Stimulated activated CD8-positive, alpha-beta memory T cell treated with anti-CD3 and anti-CD28 coated beads, Interleukin-12 subunit alpha, Interleukin-12 subunit beta, amount 100 ng/mL, for 1 hour (primary cell): ENCODE measurements at places on chromosomes 5 and 9.
A peak's percentile ranks its signal among the peaks of the same experiment; 100 is the strongest.

- DNase-seq: no peak
Observed at GRCh38 chr5:93741136-93741811, at the start of gene POU5F2. Gene POU5F2 (minus strand): TSS chr5:93741600. CDS start chr5:93741563, 37 bp downstream.

DNA sequence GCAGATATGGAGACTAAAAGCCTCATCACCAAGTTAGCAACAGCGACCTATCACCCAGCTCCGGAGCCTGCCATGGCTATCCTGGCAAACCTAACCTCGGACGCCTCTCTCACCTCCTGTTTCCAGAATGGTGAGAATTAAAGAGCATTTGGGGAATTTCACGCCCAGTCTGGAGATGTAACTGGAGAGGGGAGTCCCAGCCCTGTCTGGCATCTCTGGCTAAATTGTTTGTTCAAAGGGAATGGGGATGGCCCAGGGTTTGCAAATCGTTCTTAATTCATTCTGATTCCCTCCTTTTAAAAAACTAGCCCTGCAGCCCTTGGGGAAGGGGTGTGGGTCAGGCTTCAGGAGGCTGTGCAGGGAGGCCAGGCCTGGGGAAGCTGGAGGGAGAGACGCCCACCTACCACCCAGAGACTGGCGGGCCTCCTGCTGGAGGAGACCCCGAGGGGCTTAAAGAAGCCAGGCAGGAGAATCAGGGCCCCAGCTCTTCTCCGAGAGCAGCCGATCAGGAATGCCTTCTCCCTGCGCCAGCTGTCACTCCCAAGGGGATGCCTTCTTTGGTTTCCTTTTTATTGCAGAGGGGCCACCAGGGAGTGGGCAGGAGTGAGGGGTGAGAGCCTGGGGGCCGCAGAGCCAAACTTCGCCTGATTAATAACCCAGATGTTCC, 964 bp upstream of the COL5A1 start:
- DNase-seq: no peak

GRCh38 chr5:175484322-175484721, 6.0 kb downstream of the SFXN1 start:
- DNase-seq: no peak

- no peak for DNase-seq
Observed at GRCh38 chr5:61330341-61330844, 1.7 kb upstream of the ZSWIM6 start.

DNA sequence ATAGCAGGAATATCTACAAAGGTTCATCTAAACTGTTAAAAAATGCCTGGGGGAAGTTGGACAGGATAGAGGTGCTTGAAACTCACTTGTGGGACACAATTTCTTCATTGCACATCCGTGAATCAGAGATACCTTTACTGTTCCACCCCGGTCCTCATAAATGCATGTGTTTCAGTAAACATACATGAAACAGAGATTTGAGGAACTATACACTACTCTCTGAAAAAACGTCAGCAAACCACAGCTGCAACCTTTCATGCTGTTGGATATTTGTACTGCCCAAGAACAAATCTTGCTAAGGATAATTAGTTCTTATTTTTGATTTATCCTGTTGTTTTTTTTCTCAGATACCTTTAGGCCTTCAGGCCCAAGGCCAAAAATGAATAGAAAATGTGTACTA, 337.3 kb downstream of the KDM4C start:
- DNase-seq: no peak

DNA sequence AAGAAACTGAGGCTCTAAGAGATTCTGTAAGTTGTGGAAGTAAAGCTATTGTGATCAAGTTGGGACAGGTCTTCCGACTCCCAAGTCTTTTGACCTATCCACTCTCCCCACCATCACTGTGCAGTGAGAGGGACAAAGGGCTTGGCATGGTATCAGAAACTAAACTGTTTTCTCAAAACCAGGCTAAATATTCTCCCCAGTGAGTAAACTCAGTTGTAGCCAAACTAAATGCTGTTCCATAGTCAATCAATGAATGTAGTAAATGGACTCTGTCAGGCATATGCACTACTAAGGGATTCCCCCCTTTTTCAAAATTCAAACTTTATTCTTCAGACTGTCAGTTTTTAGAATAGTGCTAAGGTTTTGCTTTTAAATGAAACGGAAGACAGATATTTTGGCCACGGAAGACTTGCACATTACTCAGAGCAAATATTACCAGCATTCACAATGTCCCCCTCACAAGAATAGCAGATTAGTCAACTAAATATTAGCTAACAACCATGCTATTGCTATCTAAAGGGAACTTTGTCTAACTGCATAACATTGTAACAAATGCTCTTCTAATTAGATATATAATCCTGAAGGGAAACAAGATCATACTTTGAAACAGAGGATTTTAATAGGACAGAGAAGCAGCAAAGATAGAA, 7.1 kb downstream of the PRKAA1 start:
- DNase-seq: no peak

DNA sequence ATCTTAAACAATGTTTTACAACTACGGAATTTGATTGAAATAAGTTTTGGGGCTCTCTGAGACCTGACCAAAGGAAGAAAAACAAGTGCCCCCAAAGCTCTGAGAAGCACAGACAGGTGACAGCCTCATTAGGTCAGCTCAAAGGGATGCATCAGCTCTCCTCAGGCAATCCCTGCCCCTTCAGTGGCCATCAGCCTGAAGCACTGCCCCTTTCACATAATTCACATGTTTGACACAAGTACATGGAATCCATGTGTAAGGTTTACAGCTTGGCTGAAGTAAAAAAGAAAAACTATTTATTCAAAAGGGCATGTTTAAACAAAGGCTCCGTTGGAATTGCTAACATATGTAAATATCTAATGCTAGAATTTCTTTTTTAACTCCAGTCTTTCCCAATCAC, 56.3 kb downstream of the TSSK1B start:
- no peak for DNase-seq

- DNase-seq: no peak
Observed at GRCh38 chr9:8961186-8961851, 1161.7 kb upstream of the DMAC1 start.

DNA sequence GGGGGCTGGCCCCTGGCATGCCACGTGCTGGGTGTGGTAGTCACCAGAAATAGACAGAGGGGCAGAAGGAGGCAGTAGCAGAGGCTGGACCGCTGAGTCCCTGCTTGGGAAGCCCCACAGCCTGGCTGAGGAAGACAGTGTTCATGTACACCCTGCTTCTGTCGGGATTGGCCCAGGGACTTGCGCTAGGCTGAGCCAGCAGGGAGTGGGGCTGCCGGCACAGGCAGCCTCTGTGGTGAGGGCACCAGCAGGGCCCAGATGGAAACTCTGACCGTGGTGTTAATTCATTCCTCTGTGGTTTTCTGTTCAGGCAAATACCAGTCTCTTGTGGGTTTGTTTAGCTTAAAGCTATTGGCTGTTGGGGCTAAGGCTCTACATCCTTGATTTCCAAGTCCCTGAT, 108.6 kb upstream of the RAD23B start:
- DNase-seq: no peak

GRCh38 chr9:20302197-20302596, 320.1 kb downstream of the MLLT3 start:
- DNase-seq: no peak

GRCh38 chr5:142527664-142528295, 158.1 kb downstream of the FGF1 start:
- DNase-seq: no peak

DNA sequence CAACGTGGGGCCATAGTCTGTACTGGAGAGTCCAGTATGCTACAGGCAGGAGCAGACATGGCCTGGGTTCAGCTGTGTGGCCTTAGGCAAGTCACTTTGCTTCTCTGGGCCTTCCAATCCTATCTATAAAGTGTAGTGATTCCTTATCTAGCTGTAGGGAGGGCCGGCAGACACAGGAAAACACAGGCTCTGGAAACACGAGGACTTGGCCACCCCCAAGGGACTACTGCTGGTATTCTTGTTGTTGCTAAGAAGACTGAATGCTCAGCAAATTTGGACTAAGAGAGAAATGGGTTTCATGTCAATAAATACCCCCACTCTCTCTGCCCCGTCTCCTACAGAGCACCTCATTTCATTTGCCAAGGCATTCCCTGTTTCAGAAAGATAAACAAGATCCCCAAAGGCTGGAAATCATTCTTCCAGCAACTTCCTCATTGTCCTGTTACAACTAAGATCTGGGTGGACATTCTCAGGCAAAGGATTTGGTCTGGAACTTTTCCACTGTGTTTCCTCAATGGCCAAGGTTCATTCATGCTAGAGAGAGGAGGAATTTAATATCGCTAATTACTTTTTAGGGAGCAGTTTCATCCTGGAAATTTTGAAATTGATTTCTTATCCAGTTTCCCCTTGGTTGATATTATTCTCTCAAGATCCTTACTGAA, 105.8 kb downstream of the GABBR2 start:
- DNase-seq: no peak

GRCh38 chr9:24602693-24603352, 57.1 kb upstream of the IZUMO3 start:
- DNase-seq: no peak

- peak; percentile 56 for DNase-seq
Observed at GRCh38 chr5:133423618-133424282, 188.6 kb downstream of the FSTL4 start.

- no peak for DNase-seq
Observed at GRCh38 chr5:145913701-145914100, 22.7 kb upstream of the SH3RF2 start.

DNA sequence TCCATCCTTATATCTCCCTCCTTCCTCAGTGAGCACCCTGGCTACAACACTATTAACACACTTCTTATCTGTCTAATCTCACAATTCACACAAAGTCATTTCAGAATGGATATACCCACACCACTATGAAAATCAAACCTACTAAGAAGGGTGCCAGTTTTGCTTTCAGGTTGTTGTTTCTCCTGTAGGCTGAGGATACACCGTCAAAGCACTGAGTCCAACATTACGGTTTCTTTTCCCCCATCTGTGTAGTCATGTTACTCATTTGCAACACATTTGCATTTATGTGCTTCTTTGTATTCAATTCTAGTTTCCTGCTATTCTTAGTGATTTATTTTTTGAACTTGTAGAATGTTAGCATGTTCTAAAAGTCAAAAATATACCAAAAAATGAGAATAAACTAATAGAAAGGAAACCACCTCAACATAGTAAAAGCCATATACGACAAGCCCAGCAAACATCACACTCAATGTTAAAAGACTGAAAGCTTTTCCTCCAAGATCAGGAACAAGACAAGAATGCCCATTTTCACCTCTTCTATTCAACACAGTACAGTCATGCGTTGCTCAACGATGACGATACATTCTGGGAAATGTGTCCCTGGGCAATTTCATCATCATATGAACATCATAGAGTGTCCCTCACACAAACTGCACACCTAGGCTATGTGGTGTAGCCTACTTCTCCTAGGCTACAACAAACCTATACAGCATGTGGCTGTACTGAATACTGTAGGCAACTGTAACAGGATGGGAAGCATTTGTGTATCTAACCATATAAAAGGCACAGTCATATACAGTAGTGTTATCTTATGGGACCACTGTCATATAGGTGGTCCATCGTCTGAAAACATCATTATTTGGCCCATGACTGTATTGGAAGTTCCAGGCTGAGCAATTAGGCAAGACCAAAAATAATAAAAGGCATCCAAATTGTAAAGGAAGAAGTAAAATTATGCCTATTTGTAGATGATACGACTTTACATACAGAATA, 6.3 kb downstream of the ROR2 start:
- DNase-seq: no peak

DNA sequence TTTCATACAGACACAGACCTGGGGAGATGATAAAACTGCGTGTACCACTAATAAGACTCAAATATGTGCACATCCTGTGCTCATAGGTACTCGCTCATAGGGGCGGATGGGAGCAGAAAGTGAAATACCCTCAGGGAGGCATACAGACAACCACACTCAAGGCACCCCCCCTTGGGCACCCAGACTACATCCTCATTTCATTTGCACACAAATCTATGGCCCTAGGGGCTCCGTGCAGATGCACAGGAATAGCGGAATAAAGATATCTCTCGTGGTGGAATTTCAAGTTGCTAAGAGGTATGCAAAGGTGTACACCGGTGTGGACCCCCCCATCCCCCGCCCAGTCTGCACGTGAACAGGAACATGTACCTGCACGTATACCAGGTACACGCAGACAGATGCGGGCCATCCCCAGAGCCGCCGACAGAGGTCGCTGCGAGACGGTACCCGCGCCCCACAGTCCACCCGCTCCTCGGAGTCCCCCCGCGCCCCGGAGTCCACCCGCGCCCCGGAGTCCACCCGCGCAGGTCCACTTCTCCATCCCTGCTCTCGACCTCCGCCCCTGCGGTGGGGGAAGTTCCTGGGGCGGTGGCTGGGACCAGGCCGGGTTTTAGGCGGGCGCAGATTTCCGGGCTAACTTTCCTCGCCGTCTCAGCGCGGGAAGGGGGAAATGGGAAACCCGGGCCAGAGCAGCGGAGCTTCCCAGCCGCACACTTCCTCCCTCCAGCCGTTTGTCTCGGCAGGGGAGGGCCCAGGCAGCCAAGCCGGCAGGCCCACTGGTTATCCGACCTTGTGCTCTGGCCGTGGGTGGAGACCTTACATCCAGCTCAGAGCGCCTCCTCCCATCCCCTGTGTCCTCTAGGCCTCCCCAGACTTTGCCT, 1.0 kb upstream of the IL12B start:
- DNase-seq: peak; percentile 59

DNA sequence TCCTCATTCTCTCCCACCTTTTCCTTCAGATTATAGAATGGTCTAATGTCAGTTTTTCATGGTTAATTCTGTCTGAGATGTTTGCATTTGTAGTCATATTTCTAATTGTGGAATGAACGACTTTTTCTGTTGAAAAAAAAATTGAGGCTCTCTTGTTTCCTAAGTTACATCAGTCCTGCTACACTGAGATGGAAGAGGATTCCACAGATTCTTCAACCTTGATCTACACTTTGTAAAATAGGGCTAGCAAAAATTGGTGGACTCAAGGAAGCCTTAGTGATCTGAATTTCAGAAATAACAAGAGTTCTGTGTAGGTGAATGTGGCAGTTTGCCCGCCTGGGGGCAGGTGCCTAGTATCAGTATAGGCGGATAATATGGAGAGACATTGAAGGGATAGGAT, 51.9 kb downstream of the ERBIN start:
- DNase-seq: no peak

DNA sequence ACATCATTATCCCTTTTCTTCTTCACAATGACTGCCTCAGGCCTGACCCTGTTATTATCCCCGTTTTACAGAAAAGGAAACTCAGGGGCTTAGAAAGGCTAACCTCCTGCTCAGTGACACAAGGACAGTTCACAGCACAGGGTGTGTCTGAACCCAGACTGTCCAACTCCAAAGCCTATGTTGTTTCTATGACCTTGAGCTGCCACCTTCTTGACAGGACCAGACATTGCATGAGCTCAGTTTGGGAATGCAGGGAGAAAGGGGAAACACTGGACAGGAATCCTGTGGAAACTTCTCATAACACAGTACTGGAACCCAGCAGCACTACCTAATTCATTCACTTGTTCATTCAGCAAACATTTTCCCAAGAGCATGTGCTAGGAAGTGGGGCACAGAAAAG, 472.8 kb downstream of the CDK5RAP2 start:
- no peak for DNase-seq

- DNase-seq: no peak
Observed at GRCh38 chr5:140356853-140357725, 2.9 kb upstream of the SLC4A9 start.

DNA sequence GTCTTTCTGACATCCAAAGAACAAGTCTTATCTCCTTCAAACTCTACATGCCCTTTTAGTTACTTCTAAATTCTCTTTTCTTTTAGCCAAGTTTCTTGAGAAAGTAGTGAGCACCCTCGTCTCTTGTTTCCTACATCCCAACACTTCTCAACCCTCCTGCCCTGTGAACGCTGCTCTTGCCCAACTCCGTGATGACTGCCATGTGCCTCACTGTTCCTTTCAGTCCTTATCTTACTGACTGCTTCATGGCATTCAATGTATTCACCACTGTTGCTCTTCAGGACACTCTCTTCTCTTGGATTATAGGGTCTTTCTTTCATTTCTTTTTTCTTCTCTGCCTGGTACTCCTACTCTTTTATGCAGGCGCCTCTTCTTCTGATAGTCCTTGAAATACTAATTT, 14.8 kb downstream of the C9 start:
- DNase-seq: no peak
